ENCODE measurements at places on chromosomes 1 and 21.

DNA sequence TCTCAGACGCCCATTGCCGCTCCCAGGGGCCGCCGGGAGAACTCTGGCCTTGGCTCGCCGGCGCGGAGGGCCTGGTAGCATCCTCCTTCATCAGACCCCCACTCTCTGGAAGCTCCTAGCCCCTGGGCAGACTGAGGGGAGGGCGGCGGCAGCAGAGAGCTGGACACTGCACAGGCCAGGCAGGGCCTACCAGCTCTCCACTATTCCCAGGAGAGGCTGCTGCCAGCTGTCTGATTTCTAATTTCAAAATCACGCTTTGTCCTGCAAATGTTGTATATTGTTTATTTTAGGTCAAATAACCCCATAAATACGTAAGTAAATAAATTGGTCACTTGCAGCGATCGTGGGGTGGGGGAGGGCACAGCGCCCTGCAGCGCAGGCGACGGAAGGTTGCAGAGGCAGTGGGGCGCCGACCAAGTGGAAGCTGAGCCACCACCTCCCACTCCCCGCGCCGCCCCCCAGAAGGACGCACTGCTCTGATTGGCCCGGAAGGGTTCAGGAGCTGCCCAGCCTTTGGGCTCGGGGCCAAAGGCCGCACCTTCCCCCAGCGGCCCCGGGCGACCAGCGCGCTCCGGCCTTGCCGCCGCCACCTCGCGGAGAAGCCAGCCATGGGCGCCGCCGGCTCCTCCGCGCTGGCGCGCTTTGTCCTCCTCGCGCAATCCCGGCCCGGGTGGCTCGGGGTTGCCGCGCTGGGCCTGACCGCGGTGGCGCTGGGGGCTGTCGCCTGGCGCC lies at the start of gene MTARC1:
MTARC1 (plus strand) TSS at position 577 of the 732 bp plus-strand sequence; CDS start at position 609, 32 bp downstream.
- DNase-seq: no peak

DNA sequence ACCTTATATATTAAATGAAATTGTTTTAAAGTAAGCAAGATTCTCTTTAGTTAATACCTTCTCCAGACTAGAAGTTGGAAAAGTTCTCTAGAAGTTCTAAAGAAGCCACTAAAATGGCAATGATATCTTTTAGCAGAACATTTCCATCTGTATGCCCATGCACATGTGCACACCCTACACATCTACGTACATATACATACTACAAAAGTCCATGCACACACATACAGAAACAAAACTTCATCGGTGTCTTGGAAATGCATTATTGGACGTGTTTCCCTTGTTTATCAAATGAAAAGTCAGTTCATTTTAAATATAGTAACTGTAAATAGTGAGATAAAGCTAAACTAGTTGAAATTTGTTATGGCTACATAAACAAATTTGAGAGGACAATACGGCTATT lies 114.4 kb downstream of the KCNT2 start:
- no peak for DNase-seq

DNA sequence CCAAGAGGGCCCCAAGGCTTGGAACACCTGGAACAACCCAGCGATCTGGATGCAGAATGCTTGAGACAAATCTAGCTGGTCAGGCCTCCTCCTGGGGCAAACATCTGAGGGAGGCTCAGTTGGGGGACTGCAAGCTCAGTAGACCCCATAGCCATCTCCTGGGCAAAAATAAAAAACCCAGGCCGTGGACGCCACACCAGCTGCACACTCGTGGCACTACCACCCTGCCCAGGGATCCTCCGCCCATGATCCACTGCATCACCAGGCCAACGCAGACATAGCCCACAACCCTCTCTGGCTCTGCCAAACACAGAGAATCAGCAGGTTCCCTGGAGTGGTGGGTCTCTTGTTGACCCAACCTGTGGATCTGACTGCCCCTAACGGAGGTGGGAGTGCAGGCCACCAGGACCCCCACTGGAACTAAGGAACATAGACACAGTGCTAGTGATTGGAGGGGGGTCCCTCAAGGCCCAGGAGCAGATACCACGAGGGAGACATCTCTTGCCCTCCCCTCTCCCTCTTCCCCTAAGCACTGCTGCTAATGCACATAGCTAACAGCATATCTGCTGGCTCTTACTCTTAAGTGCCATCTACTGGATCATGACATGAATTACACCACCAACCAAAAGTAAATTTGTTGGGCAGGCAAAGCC lies 147.2 kb downstream of the CHD1L start:
- no peak for DNase-seq

DNA sequence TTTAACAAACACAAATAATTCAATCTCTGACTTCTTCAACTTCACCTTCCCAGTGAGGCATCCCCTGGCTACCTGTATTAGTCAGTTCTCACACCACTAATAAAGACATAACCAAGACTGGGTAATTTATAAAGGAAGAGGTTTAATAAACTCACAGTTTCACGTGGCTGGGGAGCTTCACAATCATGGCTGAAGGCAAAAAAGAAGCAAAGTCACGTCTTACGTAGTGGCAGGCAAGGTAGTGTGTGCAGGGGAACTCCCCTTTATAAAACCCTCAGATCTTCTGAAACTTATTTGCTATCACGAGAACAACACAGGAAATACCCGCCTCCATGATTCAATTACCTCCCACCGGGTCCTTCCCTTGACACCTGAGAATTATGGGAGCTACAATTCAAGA lies 478.5 kb downstream of the ADGRL2 start:
- no peak for DNase-seq

DNA sequence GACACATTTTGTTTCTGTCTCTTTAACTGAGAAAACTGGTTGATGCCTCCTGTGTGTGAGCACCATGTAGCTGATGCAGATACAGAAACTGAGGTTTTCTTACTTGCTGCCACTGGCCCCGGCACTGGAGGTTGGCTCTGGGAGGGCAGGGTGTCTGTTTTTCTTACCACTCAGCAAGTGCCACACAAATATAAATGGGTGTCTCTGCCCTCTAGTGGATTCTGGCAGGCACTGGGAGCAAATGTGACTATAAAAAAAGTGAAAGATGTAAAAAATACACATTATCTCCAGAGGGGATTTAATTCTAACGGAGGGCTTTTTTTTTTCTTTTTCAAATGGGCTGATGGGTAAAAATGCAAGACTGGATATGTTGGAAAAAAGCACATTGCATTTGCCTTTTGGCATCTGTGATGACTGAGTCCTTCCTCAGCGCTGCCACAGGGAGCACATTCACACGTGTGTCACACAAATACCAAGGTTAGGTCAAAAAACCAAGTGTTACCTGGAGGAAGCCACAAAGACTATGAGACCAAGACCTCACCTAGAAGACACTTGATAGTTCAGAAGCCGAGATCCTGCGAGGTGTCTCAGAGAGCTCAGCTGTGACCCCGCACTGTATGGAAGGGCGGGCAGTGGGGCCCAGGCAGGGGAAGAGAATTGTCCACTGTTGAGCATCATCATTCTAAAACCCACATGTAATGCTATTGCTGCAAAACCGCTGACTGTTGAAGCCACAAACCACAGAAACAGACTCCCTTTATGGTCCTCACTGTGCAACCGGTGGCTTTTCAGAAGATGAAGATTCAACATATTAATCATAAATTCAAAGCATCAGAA lies 18.9 kb downstream of the PGBD2 start:
- DNase-seq: peak; percentile 14

GRCh38 chr1:1187938-1188337 lies 14.3 kb downstream of the TTLL10 start:
- no peak for DNase-seq

All from stimulated activated CD8-positive, alpha-beta memory T cell treated with anti-CD3 and anti-CD28 coated beads, Interleukin-4, amount 100 ng/mL, for 1 hour (primary cell).